ENCODE measurements at places on chromosomes 7 and 10.

- DNase-seq = no peak
These were observed 390.3 kb downstream of the KCNMA1 start for GRCh38 chr10:77247031-77247990.

- DNase-seq = no peak
These were observed 17.4 kb downstream of the KIF5B start for GRCh38 chr10:32038777-32039176.

DNA sequence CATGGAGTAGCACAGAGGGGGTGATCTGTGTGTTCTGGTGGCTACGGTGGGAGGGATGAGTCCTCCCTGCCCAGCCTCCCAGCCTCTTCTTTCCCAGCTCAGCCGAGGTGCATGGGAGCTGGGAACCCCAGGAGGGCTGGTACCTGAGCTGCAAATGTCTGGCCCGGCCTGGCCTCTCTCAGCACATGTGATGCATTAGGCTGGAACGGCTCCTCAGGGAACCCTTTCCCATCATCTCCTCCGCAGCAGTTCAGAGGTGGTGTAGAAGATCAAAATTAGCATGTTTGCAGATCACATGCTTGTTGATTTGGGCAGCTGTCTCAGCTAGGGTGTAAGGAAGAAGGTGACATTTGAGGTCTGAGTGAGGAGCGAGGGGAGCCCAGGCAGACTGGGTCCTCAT lies 126.6 kb downstream of the EMX2 start:
- no peak for DNase-seq

GRCh38 chr10:50398823-50399222 lies 147.5 kb upstream of the ASAH2 start:
- no peak for DNase-seq

GRCh38 chr7:116724560-116725231 lies 52.7 kb downstream of the MET start:
- DNase-seq = no peak

Measured in D721Med (cell line).